ENCODE measurements at places on chromosomes 3 and 15.
A peak's percentile ranks its signal among the peaks of the same experiment; 100 is the strongest.

DNA sequence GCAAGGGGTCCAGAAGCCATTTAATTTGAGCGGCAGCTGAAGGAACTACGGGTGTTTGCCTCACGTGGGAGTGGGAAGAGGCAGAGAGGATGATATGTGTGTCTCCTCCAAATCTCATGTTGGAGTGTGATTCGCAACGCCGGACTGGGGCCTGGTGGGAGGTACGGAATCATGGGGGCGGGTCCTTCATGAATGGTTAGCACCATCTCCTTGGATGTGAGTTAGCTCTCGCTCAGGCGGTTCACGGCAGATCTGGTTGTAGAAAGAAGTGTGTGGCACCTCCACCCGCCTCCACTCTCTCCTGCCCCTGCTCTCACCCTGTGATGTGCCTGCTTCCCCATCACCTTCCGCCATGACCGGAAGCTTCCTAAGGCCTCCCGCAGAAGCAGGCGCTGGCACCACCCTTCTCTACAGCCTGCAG lies 25.4 kb downstream of the XXYLT1 start:
- DNase-seq: no peak

DNA sequence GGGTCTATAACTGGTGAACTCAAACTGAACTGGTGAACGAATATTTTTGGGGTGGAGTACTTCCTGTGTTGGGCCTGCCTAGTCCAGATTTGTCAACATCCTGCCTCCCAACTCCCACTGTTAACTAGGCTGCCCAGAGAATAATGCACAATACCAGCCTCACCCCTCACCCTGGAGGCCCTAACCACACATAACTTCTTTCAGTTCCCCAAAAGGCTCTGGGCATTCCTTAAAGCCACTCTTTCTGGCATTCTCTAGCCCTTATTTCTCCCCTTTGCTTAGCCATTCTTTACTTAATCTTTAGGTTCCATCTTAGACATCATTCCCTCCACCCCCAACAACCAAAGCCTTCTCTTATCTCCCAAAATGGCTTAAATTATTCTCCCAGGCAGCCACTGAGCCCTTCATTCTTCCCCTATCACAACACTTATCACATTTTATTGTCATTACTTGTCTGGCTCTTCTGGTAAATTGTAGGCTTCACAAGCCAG lies 9.1 kb upstream of the SEC11A start:
- no peak for DNase-seq

DNA sequence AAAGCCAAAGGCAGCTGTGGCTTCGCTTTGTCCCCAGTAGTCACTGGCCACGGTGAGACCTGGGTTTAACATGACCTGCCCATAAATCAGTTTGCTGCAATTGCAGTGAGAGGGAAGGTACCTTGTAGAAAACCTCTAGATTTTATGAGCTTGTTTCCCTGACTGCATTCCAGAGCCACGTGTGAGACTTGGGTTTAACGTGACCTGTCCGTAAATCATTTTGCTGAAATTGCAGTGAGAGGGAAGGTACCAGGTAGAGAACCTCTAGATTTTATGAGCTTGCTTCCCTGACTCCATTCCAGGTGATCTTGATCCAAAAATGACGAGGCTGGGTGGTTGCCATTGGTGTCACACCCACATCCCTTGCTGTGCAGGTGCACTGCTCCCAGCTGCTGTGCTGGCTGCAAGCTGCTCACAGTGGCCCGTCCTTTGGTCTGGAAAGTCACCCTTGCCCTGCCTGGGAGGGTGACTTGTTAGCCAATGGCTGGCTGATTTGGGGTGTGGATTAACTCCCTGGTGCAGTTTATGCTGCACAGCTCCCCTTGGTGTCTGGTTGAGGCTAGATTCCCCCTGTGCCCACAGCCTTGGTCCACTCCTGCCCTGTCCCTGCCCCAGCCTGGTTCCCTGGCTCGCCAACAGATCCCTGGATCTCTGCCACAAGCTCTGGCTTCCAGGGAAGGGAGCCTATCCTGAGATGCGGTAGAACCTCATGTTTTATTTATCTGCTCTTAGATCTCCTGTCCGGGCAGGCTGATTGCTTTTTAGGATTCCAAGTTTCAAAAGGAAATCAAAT lies 192.7 kb upstream of the CTDSPL start:
- peak; percentile 10 for DNase-seq

GRCh38 chr3:116927918-116928317 lies 218.3 kb downstream of the TUSC7 start:
- no peak for DNase-seq

DNA sequence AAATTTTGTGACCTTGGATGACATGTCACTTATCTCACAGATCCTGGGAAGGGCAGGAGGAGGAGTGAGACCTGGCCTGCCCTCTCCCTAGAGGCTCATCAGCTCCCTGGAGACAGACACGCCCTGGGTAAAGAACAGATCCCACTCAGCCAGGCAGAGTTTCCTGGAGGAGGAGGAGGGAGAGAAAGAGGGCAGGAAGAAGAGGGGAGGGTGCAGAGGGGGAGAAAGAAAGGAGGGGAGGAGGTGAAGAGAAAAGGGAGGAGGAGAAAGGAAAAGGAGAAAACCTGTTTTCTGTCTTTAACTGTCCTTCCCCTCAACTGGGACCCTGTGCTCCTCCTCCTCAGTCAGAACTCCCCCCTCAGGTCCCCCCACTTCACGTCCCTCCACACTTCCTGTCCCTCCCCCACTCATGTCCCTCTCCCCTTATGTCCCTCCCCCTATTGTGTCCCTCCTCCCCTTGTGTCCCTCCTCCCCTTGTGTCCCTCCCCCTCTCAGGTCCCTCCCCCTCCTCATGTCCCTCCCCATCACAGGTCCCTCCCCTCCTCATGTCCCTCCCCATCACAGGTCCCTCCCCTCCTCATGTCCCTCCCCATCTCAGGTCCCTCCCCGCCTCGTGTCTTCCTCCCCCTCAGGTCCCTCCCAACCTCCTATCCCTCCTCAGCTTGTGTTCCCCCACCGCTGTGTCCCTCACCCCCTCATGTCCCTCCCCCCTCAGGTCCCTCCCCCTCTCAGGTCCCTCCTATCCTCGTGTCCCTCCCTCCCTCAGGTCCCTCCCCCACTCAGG lies 52.3 kb upstream of the CGNL1 start:
- DNase-seq: peak; percentile 89

GRCh38 chr3:128098234-128098633 lies 25.4 kb downstream of the RUVBL1 start:
- no peak for DNase-seq
